ENCODE measurements at places on chromosomes 3 and 15.

- DNase-seq = no peak
Measured at GRCh38 chr3:10379161-10379560, 58.2 kb upstream of the SEC13 start.

GRCh38 chr3:114586119-114586518 is 292.3 kb downstream of the TIGIT start:
- no peak for DNase-seq

DNA sequence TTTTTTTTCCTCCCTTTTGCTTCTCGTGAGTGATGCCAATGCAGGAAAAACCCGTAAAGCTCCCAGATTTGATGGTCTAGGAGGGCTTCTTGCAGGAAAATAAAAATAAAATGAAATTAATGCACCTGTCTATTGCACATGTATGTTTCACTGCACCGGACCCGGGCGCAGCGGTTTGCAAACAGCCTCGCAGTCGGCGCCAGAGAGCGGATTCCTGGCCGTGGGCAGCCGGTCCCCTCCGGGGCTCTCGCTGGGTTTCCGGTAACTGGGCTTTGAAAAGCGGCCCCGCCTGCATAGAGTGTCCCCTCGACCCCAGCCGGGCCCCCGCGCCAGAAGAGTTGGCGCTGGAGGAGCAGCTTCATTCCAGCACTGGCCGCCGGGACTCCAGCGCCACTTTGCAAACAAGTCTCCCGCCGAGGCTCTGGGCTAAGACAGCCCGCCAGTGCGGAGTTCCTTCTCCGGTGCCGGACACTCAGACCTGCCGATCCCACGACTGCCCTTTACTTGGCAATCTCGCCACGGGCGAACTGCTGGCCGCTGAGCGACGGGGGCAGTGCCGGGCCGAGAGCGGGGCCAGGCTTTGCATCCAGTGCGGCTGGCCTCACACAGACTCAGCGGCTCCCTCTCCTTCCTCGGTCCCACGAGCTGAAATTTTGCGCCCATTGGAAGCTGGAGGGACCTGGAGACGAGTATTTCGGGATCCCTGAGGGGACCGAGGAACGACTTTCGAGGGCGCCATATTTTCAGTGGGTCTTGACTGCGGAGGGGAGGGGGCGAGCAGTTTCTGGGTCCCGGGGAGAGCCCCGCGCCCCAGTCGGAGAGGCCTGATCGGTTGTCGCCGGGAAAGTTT is 225.9 kb upstream of the C2CD4B start:
- DNase-seq = peak; percentile 92

GRCh38 chr15:35306361-35306981 is 221.4 kb upstream of the NANOGP8 start:
- DNase-seq = no peak

DNA sequence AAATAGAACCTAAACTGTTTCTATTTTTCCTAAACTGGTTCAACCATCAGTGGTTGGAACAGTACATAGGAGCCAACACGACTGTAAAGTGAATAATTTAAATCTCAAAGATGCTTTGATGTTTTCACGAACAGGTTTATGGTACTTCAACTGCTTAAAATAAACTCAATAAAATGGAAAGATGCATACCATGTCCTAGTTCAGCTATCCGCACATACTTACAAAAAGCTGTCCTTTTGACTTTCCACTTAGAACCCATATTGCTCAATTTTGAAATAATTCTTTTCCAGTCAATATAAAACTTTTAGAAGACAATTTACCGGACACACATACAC is 902 bp downstream of the CMTM6 start:
- DNase-seq = no peak

DNA sequence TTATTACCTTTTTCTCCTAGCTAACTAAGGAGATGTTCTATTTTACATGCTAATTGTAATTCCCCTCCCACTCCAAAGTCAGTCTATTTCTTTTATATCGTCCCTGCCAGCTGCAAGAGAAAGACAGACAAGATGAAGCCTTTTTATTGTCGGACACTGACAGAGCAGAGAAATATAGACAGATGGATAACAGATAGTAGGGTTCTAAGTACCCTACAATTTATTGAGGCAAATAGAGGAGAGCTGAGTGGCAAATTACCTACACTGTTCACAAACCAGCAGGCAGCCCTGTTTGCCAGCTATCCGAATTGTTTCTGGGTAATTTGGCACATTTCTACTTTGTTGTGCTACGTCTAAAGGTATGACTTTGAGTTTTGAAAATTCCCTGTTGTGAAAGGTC is 392.3 kb upstream of the ZNF717 start:
- no peak for DNase-seq

GRCh38 chr3:76310667-76311066 is 525.3 kb upstream of the ZNF717 start:
- DNase-seq = no peak

Measured in chondrocyte (in vitro differentiated cells).